ENCODE measurements at places on chromosomes 4 and X.

GRCh38 chrX:4181782-4182407, 468.4 kb upstream of the PRKX start:
- no peak for DNase-seq

GRCh38 chrX:30521440-30522182, 56.0 kb downstream of the TASL start:
- no peak for DNase-seq

DNA sequence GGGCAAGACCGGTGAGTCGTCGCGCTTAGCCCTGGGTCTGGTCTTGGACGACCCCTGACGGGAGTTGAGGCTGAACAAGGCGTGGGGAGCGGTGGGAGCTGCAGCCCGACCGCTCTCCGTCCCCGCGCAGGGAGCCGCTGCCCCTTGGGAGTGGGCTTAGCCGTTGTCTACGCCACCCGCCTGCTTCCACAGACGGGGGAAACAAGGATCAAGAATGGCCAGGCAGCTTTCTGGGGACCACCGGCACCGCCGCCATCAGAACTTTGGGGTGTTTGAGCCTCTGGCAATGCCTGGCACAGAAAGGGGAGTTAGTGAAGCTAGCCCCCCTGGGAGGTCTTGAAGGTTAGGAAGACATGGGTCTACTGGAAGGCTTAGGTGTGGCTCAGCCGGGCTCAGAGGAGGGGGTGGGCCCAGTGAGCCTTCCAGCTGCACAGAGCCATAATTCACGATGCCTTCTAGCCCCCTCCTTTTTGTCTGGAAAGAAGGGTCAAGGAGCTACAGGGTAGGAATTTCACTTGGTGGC, 583 bp downstream of the RASL11B start:
- no peak for DNase-seq

DNA sequence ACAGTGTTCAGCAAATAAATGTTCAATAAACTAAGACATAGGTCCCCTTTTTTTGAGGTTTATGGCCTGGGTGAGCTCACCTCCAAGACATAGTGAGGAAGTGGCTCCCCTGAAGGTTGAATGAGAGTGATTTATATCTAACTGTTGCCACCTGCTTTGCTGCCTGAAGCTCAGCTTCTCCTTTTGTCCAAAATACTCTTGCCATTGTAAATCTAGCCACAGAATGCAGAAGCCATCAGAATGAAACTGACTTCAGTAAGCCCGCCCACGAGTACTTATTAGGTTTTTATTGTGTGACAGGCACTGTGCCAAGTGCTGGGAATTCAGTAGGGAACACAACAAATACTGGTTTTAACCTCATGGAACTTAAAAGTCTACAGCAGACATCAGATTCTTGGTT, 18.0 kb downstream of the SPINK2 start:
- no peak for DNase-seq

DNA sequence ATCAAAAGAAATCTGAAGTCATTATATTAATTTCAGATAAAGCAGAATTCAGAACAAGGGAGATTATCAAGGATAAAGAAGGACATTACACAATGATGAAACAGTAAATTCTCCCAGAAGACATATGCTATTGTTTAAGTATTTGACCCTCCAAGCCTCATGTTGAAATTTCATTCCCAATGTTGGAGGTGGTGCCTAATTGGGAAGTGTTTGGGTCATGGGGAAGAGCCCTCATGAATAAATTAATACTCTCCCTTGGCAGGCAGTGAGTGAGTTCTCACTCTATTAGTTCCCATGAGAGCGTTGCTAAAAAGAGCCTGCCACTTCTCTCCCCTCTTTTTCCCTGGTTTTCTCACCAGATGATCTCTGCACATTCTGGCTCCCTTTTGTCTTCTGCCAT, 249.9 kb upstream of the GRIA3 start:
- DNase-seq, result no peak

DNA sequence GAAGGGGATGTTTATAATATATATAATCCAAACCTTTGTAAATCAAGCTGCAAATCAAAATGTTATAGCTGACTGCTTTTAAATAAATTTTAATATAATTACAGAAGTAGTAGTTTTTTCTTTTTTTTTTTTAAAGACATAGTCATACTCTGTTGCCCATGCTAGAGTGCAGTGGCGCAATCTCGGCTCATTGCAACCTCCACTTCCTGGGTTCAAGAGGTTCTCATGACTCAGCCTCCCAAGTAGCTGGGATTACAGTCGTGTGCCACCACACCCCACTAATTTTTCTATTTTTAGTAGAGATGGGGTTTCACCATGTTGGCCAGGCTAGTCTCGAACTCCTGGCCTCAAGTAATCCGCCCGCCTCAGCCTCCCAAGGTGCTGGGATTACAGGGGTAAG, 178.7 kb downstream of the FBXW7 start:
- DNase-seq, result no peak

DNA sequence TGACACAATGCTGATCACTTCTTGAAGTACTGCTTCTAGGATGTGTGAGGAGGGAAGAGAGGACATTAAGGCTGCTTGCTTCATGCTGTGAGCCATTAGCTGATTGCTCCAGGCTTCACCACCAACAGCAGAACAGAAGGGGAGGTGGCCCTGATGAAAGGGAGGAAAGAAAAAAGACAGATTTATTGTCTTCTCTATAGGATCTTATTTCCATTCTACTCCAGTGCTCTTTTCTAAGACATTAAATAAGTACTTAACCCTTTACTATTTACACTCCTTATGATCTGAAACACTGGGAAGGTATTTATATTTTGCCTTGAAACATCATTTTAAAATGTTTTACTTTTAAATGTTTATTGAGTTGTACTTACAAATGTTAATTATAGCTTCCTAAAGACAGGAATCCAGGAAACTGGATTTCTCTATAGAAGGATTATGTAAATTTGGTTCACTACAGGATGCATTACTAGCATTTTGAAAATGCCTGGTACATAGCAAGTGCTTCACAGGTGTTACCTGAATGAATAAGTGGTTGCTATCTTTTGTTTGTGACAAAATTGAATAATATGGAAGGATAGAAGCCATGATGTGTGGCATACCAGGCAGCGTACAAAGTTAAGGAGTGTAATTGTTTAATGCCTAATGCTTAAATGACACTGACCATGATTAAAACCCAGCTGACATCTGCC, 680.9 kb upstream of the ATOH1 start:
- no peak for DNase-seq

- no peak for DNase-seq
Observed at GRCh38 chr4:164955107-164955805, 22.2 kb downstream of the TRIM61 start.

- DNase-seq, result no peak
Observed at GRCh38 chr4:142850478-142850877, 4.4 kb upstream of the INPP4B start.

GRCh38 chrX:8969378-8969777, 64.5 kb downstream of the FAM9B start:
- DNase-seq, result no peak

GRCh38 chr4:186831574-186831973, 107.9 kb upstream of the FAT1 start:
- DNase-seq, result no peak

- DNase-seq, result no peak
Observed at GRCh38 chrX:35699642-35700041, 98.5 kb upstream of the MAGEB16 start.

All from cortex of kidney (tissue), 1 donor.